ENCODE measurements at places on chromosomes 12 and 14.
A peak's percentile ranks its signal among the peaks of the same experiment; 100 is the strongest.

DNA sequence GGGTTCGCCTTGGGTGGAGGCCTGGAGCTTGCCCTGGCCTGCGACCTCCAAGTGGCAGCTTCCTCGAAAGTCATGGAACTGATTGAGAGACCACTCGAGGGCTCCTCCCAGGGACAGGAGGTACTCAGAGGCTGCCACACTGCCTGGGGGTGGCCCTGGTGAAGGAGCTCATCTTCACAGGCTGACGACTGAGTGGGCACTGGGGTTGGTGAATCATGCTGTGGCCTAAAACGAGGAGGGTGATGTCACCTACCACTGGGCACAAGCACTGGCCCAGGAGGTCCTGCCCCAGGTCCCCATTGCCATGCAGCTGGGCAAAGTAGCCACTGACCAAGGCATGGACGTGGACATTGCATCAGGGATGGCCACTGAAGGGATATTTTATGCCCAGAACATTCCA, 32.1 kb downstream of the ITPR2 start:
- no peak for DNase-seq

- DNase-seq: no peak
Observed at GRCh38 chr14:31955936-31956579, 121.0 kb upstream of the ARHGAP5 start.

- DNase-seq: no peak
Observed at GRCh38 chr14:96095058-96095457, 55.9 kb downstream of the C14orf132 start.

DNA sequence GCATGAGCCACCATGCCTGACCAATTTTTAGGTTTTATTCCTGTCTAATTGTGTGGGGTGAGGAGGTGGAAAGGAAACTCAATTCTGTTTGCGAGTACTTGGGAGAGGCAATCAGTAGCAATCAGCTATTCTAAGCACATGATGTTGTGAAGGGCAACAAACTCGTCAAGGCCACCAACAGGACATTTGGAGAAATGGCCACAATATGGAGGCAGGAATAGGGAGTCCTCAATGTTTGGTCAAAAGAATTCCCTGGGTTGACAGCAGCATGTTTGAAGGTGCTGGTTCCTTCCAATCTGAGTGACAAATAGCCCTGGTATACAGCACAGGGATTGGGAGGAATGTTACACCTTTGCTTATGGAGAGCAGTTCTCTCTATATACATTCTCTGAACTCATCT, 32.7 kb upstream of the USP44 start:
- no peak for DNase-seq

DNA sequence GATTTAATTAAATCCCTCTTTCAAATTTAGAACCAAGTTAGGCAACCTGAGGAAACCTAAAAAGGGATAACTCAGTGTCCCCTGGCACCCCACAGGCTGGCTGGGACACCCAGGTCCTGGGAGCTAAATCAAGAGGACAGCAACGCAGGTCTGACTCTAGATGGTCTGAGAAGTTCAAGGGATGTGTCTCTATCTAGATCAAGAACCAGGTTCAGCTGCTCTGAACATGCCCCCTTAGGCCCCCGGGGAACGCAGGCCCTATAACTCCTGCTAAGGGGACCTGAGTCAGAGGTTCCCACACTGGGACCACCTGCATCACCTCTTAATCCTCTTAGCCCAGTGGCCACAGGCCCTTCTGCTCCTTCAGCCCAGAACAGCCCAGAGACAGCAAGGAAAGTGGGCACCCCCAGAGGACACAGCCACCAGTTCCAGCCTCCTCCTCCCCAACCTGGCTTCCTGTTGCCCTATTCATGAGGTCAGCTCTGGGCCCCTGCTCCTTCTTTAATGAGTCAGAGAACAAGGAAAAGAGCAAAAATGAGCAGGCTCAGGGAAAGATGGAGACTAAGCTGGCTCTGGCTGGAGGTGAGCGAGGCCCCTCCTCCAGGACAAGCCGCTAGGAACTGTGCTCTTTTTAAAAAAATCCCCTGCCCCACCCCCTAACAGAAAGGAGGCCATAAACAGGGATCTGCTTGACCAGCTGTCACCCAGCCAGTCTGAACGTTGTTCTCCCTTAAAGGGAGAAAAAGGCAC, 10.8 kb downstream of the PITPNM2 start:
- peak; percentile 58 for DNase-seq

DNA sequence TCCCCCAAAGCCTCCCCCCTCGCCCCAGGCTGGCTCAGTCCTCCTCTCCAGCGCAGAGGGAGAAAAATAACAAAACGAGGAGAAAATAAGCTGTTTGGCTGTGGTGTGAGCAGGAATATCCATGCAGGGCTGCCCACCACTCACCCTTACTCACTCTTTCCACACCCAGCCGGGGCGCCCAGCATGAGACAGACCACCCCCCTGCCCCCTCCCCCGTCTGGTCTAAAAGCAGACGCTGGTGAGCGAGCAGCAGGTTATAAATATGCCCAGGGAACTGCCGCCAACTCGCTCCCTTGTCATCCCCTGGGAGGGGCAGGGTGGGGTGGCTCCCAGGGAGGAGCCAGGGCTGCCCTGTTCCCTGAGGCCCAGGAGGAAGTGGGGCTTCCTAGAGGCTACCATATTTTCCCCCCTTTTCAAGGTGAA, 7.4 kb downstream of the WNT1 start:
- DNase-seq: peak; percentile 65

DNA sequence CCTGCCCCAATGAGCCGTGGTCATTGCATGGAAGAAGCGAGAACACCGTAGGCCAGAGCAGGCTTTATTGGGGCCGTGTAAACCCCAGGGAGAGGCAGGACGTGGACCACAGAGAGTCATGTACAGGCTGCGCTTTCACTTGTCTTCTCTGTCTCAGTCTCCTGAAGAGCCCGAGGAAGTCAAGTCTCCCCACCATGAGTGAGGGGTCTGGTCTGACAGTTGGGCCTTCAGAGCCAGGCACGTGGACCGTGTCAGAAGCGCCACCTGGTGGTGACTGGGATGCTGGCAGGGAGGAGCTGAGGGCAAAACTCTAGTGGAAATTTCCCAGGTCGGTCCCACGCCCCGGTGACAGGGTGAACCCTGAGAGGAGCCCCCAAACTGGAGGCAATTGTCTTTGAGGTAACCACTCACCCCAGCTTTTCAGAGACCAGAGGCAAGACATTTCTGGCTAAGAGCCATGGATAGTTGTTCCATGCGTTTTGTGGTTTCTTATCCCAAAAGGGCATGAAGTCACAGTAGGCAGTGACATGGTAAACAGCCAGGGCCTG, 17.4 kb downstream of the RPS6KL1 start:
- peak; percentile 82 for DNase-seq

DNA sequence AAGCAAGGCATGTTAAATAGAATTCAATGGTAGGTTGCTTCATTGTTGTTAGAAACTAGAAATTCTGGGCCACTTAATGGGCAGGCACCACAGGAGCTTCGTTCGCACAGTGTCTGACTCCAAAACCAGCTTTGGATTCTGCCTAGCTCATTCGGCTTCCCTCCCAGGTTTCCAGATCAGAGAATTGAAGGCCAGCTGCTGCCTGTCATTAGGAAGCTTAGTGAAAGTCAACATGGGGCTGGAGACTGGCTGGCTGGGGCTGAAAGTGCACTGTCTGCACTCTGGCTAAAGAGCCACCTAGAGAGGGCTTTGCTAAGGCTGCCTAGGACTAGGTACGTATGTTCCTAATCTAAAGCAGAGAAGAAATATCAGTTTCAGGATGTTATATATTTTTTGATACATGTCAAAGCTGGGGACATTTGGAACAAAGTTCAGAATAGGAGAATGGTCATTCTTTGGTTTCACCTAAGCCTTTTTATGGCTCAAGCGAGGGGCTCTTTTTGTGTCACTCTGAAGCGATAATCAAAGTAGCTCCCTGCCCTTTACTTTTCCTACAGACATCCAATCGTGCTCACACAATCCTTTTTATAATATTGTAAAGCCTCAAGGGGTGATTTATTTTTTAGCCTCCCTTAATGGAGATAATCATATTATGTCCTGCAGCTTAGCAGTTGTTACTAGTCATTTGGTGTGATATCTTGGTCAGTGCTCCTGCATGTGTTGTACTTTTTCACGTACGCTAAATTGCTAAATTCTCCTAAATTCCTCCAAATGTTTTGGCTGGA, 238.5 kb upstream of the NAV3 start:
- DNase-seq: peak; percentile 77

DNA sequence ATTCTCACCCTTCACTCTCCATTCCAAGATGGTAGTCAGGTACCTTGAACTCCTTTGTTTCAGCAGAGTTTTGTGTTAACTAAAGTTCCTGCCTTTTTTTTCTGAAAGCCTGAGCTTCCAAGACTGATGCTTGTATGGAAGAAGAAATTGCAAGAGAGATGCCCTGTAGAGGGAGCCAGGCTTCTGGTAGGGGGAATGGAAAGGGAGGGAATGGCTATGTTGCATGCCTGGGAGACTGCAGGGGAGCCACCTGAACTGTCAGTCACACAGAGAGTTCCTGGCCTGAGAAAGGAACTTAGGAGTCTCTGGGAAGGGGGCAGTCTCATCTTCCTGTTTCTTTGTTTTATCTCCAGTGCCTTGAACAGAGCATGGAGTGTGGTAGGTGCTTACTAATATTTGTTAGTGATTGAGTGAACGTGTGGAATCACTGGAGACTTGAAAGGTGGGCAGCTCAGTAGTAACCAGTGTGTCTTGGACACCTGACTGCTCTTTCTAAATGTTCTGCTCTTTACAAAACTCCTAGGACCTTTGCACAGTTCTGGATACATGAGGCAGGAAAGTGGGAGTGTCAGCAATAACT, 132.2 kb downstream of the ANO4 start:
- peak; percentile 75 for DNase-seq

DNA sequence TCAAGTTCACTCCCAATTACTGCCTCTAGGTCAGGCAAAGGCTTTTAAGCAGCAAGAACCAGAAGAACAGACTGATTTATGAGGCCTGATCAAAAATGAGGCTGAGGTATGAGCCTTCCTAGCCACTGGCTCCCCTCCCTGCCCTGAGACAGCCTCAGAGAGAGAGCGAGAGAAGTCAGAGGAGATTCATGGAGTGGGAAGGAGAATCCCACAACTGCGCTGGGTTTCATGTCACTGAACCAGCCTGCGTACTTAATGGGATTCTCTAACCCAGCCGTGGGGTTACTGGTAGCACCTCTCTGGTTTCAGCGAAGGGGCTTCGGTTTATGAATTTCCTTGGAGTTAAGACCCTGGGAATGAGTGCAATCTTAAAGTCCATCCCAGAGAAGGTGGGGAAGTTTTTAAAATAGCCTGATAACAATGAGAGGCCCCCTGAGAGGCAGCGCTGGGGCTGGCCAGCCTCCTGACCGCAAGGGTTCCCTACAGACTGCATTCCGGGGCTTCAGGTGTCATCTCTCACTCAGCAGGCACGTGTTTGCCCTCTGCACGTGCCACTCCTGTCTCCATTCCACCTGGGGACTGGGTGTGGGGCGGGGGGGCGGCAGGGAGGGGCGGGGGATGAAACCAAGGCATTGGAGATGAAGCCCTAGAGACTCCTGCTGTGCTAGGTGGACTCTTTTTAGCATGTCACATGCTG, 6.1 kb upstream of the GPRC5A start:
- no peak for DNase-seq

DNA sequence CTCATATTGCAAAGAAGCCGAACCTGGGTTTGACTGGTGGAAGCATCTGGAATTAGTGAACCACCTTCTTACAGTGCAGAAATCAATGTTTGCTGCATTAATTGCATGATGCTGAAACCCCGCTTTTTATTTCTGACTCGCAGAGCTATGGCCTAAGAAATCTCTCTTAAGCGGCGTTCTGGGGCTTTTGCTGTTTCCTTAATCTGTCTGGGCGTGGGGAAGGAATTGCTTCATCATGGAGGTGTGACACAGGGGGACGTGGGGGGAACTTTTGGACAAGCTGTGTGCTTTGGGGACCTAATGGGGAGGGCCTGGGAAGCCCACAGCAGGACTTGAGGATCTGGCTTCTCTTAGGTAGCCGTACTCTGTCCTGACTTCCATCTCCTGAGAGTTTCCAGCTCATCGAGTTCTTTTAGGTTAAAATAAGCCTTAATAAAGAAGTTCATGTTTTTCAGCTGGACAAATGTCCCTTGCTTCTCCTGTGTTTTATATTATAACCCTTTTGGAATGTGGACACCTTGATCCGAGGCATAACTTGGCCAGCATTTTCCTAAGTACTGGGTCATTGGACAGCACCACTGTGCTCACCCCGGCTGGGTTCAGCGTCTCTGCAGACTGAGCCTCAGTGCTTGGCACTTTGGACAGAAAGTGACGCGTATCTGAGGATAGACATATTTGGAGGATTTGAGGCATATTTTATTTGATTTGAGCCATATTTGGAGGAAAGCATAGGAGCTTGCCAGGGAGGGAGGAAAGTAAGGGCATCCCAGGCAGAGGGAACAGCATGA, 192.1 kb upstream of the MYL2 start:
- DNase-seq: no peak

GRCh38 chr14:32820682-32821081, 118.0 kb upstream of the NPAS3 start:
- no peak for DNase-seq

- peak; percentile 58 for DNase-seq
Observed at GRCh38 chr12:53219292-53219955, 12.4 kb upstream of the ITGB7 start.

GRCh38 chr12:2794191-2794735, 507 bp upstream of the FKBP4 start:
- peak; percentile 83 for DNase-seq

- DNase-seq: no peak
Observed at GRCh38 chr14:78840898-78841297, 670.7 kb downstream of the NRXN3 start.

DNA sequence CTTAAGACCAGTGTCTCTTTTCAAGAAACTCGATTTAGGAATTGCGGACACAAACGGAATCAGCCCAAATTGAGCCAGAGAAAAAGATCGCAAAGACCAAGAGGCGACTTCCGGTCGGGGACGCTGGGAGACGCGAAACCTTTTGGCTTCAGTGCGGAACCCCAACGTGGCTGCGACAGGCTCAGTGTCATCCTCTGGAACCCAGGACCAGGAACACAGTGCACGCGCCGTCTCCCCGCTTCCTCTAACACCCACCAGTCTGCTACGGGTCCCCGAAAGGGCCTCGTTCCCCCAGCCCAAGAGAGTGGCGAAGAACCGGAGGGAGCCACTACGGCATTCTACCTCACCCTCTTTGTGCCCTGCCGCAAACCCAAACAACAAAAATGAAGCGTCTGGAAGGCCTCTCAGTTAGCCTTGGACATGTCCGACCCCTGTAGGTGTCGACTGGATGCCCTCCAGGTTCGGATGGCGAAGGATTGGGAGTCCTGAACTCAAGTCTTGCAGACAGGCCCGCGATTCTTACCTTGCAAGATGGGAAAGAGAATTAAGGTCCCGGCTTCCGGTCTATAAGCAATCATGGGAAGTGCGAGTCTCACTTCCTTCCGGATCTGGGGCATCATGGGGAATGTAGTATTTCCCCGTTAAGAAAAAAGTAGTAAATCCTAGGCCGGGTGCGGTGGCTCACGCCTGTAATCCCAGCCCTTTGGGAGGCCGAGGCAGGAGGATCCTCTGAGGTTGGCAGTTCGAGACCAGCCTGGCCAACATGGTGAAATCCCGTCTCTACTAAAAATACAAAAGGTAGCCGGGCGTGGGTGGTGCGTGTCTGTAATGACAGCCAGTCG, at the start of gene RPL6:
TSS of gene RPL6 (minus strand) at position 542 of the 842 bp plus-strand sequence. CDS start 949 bp downstream, outside the sequence.
- peak; percentile 89 for DNase-seq

GRCh38 chr12:55610598-55610997, 26.1 kb upstream of the OR10P1 start:
- DNase-seq: no peak

- no peak for DNase-seq
Observed at GRCh38 chr12:77229640-77230442, 164.5 kb upstream of the E2F7 start.

All from ecto neural progenitor cell (in vitro differentiated cells).